Stimulated activated CD8-positive, alpha-beta memory T cell treated with anti-CD3 and anti-CD28 coated beads, Interleukin-15, amount 100 ng/mL, for 48 hours (primary cell): ENCODE measurements at places on chromosomes 1 and 21.

DNA sequence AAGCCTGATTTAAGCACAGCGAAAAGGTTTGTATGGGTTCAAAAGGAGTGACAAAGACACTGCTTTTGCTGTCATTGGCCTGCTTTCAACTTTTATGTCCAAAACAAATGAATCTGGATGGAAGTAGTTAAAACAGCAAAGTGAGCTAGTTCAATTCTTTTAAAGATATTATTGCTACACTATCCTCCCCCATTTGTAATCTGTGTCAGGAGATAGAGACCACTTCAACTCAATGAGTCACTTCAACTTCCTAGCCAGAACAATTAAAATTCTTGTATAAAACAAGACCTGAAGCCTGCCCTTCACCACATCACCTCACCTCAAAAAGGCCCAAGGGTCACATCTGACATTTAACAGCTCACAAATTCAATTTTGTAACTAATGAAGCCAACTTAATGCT lies 364.1 kb upstream of the LYPLAL1 start:
- no peak for DNase-seq

GRCh38 chr1:226210571-226211176 lies 12.8 kb upstream of the MIXL1 start:
- DNase-seq: no peak

GRCh38 chr1:209130886-209131285 lies 452.6 kb upstream of the CAMK1G start:
- no peak for DNase-seq

DNA sequence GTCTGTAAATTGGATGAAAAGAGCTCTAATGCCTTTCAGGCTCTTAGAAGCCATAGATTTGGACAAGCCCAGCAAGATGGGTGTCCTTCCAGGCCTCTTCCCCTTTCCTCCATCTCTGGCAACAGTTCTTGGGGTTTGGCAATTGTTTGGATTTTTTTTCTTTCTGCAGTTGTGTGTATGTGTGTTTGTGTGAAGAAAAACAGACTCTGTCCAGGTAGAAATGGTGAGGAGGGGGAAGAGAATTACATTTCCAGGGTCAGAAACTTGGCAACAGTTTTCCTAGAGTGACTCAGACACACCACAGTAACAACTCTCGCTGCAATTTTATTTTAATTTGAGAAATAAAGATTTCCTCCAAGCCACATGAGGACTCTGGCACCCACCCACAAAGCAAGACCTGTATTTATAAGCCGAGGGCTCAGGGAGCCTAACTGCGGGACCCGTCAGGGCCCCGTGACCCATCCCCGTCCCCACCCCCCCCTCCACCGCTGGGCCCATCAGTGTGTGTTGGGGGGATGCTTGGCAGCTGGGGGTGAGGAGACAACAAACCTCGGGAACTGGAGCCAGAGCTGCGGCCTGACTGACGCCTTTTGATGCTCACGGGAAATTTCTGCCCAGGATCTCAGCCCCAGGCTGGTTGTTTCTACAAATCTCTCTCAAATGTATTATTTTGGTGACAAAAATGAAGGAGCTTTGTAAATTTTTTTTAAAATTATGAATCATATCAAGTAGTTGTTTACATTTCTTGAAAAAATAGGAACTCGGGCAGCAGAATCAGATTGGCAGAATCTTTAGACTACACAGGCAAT lies 4.4 kb downstream of the TMEM200B start:
- DNase-seq: no peak

DNA sequence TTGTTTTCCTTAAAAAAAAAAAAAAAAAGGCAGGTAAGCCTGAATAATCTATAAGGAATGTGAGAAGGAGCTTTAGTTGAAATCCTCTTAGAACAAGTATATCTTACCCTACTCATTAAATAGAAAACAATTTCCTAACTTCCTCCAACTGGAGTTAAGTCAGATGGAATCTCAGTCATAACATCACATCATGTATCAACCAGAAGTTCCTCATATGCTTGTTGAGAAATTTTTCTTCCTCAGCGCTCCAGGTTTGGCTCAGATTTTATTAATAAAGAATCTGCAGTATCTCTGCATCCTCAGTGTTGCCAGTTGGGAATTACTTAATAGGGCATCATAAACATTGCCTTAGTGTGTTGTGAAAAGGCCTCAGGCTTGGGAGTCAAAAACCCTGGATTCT lies 37.6 kb downstream of the DUSP10 start:
- DNase-seq: no peak

GRCh38 chr21:41641510-41641815 lies 125.4 kb downstream of the RIPK4 start:
- no peak for DNase-seq

GRCh38 chr1:189524501-189524900 lies 953.2 kb downstream of the BRINP3 start:
- no peak for DNase-seq

GRCh38 chr1:191546803-191547202 lies 611.5 kb upstream of the RGS18 start:
- no peak for DNase-seq

DNA sequence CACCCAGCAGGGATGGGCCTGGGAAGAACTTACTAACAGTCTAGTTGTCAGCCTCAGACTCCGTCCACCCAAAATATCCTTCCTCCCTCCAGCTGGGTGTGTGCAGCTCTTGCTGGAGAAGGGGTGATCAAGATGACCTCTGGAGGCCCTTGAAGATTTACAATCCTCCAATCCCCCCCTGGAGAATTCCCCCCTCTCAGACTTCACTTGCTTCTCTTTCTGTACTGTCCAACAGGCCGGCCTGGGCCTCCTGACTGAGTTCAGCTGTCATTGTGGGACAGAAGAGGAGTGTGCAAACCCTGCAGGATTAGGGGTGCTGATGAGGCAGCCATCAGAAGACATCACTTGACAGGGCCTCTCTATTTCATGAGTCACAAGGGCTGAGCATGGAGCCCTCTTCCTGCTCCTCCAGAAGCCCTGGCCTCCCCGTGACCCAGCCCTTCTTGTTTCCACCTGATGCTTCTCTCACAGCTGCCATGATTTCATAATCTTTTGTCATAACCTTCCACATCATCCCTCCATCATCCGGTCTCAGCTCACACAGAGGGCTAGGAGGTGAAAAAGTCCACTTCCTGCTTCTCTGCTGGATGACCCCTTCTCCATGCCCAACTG lies 17.5 kb upstream of the IGFN1 start:
- no peak for DNase-seq

DNA sequence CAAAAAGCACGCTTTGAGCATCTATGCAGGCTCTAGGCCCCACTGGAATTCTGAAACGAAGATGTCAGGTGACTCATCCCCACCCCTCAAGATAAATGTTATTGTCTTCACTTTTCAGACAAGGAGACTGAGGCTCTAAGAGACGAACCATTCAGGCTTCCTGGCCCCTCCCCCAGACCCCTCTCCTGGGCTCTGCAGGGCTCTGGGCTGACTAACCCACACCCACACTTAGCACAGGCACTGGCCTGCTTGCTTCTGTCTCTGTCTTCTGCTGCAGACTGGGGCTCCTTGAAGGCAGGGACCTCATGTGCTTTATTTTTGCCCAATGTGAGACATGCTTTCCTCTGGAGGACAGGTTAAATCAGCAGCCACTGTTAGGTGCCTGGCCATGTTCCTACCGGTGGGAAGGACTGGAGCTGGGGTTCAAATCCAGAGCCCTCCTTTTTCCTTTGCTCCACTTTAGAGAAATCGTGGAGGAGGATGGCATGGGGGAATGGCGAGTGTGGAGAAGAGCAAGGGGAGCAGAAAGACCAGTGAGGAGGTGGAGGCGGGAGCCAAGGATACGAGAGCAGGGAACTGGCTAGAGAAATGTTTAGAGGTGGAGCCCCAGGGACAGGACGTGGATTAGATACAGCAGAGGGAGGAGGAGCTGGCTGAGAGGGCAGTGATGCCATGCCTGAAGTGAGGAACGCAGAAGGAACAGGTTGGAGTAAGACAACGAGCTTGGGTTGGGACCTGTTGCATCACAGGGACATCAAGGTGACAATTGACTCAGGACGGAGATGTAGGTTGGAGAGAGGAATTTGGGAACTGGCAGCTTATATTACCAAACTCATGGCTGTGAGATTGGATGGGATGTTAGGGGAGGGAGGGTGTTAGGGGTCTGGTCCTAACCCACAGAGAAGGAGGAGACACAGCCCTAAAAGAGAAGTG lies 1.7 kb downstream of the TMEM125 start:
- DNase-seq: no peak

DNA sequence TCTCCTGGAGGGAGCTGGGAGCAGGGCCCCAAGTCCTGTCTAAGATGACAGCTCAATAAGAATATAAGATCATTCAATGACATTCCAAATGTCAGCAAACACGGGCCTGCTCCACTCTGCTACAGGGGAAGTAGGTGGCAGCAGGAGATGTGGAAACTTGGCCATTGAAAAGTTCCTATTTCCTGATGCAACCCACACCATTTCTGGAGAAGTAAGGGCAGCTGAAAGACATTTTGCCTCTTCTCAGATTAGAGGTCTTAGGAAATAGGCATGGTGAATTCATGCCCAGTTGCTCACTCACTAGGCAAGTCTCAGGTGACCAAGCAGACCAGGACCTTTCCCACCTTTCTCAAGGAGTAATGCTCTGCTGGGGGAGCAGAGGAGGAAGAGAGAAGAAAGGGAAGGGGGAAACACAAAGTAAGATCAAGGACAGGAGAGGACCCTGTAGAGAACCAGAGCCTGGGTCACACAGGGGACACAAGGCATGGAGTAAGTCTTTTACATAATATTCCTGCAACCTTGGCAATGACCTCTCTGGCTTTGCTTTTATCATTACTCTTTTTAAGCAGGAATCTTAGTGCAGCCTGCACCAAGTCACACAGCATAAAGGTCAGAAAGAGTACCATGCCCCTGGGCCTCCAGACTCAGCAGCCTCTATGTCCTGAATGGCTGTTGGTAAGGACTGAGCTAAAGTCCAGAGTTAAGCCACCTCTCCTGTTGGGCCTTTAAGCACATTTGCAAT lies 68.9 kb downstream of the DMAP1 start:
- no peak for DNase-seq

- no peak for DNase-seq
These were observed 251.4 kb downstream of the ZNF648 start for GRCh38 chr1:181809991-181810545.

GRCh38 chr1:222896630-222897526 lies 82.0 kb downstream of the DISP1 start:
- DNase-seq: no peak

DNA sequence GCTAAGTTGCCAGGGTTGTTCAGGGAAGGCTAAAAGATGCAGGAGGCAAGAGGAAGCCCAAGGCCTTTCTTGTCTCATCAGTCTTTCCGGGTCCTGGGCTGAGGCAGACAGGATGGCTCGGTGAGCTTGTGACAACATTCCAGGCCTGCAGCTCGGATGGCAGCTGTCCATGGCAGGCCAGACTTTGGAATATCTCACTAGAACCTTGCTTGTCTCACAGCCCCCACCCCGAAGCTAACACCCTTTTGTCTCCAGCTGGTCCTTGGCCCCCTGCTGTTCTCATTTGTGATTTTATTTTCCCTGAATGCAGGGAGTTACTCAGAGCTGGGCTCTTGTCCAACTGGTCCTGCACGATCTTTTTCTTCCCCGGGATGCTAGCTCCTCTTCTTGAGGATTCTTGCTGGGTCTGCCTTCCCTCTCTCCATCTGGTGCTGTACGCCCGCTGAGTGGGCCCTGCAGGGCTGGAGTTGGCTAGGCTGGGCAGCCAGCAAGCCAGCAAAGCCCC lies 477.2 kb upstream of the CAMK1G start:
- no peak for DNase-seq

GRCh38 chr1:155177192-155177917 lies 3.7 kb downstream of the TRIM46 start:
- DNase-seq: no peak

- no peak for DNase-seq
These were observed 32.0 kb upstream of the WASF2 start for GRCh38 chr1:27521861-27522431.

- DNase-seq: no peak
These were observed 116.0 kb downstream of the MRPL39 start for GRCh38 chr21:25491267-25491666.

DNA sequence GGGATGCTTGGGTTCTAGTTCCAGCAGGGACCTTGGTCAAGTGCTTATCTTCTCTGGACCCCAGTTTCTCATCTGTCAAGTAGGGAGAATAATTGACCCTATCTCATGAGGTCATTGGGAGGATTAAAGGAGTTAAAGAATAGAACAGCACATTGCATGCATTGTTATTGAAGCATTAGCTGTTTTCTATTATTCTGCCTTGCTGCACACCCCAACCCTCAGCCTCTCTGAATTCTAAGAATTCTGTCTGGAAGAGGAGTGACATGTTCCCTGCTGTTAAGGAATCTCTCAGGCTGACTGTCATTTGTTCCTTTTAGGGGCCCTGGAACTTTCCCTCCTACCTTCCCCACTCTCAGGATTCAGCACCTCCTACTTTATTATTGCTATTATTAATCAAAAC lies 73.9 kb downstream of the NENF start:
- no peak for DNase-seq

GRCh38 chr1:164228928-164229327 lies 330.1 kb upstream of the PBX1 start:
- DNase-seq: no peak

DNA sequence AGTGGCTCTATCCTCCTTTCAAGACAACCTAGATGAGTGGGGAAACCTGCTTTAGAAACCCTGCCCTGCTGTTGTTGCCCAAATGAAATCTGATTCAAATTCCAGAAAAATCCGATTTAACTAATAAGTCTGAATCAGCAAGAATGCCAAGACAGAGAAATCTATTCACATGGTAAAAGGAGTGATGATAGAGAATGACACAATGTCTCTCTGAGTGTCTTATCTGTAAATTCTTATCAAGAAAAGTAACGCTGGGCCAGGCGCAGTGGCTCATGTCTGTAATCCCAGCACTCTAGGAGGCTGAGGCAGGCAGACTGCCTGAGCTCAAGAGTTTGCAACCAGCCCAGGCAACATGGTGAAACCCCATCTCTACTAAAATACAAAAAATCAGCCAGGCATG lies 13.7 kb upstream of the GUCA2A start:
- DNase-seq: no peak

DNA sequence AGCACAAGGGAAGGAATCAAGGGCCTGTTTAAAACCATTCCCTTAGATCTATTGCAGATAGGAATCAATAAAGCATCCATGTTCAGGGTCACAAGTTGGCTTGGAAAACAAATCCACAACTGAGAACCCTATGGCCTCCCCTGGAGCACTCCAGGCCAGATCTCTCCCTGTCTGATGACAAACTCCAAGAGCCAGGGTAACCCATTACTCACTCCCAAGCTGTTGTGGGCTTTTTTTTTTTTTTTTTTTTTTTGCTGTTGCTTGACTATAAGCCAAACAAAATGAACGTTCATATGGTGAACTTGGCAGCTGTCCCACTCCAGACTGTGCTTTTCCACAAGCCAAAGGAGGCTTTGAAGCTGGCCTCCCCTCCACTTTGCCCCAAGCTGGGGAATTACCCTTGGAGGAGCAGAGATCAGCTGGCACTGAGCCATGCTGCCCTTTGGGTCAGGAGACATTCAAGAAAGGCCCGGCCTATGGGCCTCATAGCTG lies 35.7 kb upstream of the VAV3 start:
- DNase-seq: no peak
